ENCODE measurements at places on chromosomes 5 and 9.

DNA sequence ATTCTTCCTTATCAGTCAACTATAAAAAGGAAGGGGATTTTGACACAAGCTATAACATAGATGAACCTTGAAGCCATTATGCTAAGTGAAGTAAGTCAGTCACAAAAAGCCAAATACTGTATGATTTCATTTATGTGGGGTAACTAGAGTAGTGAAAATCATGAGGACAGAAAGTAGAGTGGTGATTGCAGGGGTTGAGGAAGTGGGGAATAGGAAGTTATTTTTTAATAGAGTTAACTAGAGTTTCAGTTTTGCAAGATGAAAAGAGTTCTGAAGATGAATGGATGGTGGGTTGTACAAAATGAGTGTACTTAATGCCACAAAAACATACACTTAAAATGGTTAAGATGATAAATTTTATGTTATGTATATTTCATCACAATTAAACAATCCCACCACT is 65.4 kb upstream of the FAM174A start:
- DNase-seq: no peak

DNA sequence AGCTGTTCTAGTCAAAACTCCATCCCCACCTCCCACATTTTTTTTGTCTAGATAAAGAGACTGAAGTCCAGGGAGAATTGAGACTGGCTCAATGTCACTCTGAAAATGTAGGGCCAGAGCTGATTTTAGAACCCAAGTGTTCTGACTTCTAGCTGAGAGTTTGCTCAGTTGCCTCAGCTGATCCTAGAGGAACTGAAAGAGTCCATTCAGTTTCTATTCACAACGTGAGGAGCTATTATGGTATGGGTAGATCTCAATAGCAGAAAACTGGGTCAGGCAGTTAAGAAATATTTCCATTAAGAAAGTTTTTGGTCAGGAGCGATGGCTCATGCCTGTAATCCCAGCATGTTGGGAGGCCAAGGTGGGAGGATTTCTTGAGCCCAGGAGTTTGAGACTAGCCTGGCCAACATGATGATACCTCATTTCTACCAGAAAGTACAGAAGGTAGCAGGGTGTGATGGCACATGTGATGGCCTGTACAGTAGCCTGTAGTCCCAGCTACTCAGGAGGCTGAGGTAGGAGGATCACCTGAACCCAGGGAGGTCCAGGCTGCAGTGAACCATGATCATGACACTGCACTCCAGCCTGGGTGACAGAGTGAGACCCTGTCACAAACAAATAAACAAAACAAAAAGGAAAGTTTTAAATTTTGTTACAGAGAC is 61.7 kb downstream of the GLRA1 start:
- DNase-seq: no peak

- DNase-seq: no peak
Observed at GRCh38 chr9:5917888-5918287, 27.2 kb downstream of the MLANA start.

DNA sequence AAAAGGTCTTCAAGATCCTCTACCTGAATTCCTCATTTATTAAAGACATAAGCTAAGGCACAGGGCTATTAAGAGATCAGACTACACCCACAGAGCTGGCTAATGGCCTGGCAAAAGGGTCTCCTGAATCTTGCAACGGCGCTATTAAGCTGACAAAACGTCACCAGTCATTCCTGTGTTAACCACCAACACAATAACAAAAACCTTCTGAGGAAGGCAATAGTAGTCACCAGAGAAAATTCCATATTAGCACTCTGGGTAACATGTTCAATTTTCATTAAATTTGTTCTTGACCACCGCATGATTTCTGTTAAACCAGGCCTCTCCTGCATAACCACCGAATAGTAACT is 77.0 kb downstream of the GNAQ start:
- no peak for DNase-seq

DNA sequence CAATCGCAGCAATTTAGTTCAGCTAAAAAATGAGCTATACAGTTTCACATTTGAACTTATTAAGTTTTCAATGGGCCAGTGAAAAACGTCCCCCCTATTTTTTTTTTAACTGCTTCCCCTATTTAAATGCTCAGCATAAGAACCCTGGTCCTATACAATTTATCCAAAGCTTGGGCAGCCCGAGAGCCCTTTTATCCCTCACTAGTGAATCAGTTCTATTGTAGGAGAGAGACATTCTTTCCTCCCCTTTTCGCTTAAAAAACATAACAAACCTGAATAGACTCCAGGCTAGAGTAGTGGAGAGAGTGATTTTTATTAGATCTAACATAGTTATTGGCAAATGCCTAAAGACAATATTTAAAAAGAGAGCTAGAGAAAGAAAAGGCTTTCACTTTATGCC is 1.4 kb downstream of the LIX1 start:
- no peak for DNase-seq

- peak; percentile 64 for DNase-seq
Observed at GRCh38 chr9:84668196-84669012, 1.1 kb upstream of the NTRK2 start.

DNA sequence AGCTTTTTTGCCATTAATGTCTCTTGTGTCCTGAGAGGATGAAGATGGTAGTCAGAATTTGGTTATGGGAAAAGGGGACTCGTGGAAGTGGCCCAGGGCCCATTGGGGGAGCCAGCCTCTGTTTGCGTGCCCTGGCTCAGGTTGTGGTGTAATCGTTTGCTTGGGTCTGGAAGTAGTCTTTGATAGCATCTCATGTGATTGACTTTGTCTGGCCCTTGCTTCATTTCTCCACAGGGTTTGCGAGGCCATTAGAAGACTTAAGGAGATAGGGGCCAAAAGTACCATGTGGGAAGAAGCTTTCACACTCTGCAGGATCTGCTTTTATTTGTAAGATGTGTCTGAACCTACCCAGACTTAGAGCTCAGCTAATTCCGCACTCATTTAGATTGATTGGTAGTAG is 114.5 kb downstream of the FGF1 start:
- DNase-seq: no peak

DNA sequence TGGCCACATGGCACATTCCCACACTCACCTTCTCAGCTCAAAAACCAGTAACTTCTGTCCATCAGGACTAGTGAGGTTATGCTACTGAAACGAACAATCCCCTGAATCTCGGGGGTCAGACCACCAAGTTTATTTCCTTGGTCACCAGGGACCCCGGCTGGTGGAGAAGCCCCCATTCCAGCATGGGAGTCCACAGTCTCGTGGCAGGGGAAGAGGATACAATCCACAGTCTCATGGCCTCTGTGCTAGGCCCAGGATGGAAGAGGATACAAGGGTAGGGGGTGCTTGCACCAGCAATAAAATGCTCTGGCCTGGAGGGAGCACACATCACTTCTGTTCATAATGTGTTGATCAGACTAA is 7.4 kb upstream of the CARD19 start:
- DNase-seq: peak; percentile 20

DNA sequence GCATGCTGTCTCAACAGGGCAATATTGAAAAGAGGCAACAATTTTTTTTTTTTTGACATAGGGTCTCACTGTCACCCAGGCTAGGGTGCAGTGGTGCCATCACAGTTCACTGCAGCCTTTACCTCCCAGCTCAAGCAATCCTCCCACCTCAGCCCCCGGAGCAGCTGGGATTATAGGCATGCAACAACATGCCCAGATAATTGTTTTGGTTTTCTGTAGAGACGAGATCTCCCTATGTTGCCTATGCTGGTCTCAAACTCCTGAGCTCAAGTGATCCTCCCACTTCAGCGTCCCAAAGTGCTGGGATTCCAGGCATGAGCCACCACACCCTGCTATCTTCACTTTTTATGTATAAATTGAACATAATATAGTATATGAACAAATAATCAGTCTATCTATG is 47.6 kb downstream of the PRELID2 start:
- no peak for DNase-seq

DNA sequence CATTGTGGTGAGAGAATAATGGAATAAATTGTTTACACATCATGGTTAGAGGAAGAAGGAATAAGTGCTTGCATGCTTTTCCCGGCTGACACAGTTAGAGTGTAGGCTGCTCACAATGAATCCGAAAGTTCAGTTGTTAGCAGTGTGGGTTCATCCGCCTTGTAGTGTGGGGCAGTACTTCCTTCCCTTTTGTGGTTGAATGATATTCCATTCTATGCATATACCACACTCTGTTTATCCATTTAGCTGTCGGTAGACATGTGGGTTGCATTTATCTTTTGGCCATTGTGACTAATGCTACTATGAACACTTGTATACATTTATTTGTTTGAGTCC is 84.0 kb downstream of the COL5A1 start:
- no peak for DNase-seq

GRCh38 chr5:65030056-65030455 is 261.3 kb downstream of the CWC27 start:
- DNase-seq: no peak

GRCh38 chr5:1727571-1727970 is 72.1 kb downstream of the MRPL36 start:
- no peak for DNase-seq

DNA sequence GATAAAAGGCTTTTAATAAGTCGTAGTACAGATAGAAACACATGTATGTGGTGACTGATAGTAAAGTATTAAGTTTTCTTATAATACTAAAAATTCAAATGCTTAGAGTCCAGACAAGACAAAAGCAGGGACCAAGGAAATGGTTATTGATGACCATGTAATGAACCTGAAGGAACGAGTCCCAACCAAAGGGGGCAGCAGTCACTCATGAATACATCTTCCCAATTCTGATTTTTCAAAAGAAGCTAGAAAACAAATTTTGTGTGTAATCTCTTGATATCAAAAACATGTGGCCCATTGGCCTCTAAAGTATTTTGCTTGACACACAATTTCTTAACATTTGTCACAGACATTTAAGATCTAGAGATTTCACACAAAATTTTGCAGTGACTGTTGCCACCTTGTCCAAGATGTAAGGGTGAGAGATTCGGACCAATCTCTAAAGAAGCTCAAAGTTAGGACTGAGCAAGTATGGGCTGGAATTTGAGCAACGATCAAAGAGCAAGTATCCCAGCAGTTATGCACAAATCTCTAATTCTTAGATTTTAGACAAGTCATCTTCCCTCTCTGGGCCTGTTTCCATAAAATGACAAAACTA is 66.8 kb downstream of the ARL15 start:
- DNase-seq: no peak

DNA sequence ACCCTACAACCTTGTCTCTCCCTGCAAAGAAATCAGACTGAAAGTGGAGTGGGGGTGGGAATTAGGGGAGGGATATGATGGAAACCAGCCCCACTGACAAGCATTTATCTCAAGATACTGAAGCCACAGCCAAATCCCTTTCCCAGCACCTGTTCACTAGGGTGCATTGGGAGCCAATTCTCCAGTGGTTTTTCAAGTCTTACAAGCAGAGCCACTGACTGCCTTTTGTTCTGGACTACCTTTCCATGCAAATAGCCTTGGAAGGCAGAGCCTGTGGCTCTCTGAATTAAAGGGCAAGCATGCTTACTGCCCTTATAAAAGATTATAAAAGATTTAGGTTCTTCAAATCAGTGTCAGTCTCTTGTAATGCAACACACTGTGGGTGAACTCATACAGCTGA is 8.8 kb upstream of the GGTA1 start:
- peak; percentile 45 for DNase-seq

DNA sequence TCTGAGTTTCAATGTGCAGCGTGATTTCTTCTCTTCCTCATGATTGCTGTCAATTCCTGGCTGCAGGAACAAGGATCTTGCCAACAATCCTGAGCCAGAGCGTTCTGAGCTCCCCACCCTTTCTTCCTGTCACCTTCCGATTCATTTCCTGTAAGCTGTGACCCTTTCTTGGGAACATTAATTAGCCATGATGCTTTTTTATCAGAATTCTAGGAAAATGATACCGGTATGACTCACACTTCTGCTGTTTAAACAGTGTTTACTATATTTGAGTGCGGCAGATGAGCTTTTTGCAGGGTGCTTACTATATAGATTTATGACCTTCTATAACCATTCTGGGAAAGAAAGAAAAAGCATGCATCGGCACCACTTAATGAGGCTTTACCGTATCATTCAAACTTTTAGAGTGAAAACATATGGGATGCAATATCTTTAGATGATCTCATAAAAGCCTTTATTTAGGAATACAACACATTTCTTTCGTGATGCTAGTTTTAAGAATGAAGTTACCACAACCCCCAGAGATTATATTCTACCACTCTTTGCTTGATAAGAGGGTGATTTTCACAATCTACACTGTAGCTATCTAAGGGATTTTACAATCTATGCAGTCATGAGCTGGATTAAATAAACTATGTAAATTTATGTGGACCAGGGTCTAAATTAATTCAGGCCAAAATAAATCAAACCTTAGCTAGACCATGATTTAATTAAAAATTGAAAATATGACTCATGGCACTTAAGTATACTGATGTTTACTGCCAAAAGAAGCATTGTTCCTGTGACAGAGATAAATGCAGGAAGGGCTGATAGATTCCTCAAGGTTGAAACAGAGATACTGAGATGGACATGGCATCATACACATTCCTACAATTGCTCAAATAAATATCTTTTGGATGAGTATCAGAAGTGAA is 38.0 kb upstream of the OSMR start:
- DNase-seq: no peak

GRCh38 chr5:40680741-40681362 is 1.1 kb downstream of the PTGER4 start:
- no peak for DNase-seq

- no peak for DNase-seq
Observed at GRCh38 chr9:70352356-70352755, 62.1 kb downstream of the KLF9 start.

- no peak for DNase-seq
Observed at GRCh38 chr5:64497386-64497785, 8.4 kb upstream of the RGS7BP start.

GRCh38 chr5:76497986-76498717 is 95.1 kb downstream of the IQGAP2 start:
- DNase-seq: no peak

- no peak for DNase-seq
Observed at GRCh38 chr5:10593531-10594181, 29.8 kb downstream of the ANKRD33B start.

- no peak for DNase-seq
Observed at GRCh38 chr5:150153957-150154617, 1.6 kb downstream of the PDGFRB start.

GRCh38 chr9:72855321-72855720 is 97.5 kb downstream of the ALDH1A1 start:
- no peak for DNase-seq

GRCh38 chr5:170491479-170491878 is 12.3 kb upstream of the KCNIP1 start:
- peak; percentile 43 for DNase-seq

DNA sequence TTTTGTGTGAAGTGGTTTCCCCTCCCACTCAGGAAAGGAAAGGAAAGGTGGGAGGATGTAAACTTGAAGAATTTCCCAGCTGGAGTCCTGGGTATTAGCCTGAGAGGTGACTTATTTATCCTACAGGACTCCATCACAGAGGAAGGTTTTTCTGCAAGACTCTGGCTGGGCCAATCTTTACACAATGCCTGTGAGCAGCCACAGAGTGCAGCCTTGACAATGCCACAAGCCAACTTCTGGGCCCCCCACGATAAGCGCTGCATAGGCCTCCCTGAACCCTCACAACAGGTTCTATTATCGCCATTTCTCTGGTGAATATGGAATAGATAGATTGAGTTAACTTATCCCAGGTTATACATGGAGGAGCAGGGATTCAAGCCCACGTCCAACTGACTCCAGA is 12.4 kb downstream of the TTC39B start:
- no peak for DNase-seq

- DNase-seq: no peak
Observed at GRCh38 chr5:95912029-95912428, 49.6 kb downstream of the ELL2 start.

Data from breast epithelium (tissue), 4 donors.